KG1 (cell line): ENCODE measurements at places on chromosomes 11 and 22.

DNA sequence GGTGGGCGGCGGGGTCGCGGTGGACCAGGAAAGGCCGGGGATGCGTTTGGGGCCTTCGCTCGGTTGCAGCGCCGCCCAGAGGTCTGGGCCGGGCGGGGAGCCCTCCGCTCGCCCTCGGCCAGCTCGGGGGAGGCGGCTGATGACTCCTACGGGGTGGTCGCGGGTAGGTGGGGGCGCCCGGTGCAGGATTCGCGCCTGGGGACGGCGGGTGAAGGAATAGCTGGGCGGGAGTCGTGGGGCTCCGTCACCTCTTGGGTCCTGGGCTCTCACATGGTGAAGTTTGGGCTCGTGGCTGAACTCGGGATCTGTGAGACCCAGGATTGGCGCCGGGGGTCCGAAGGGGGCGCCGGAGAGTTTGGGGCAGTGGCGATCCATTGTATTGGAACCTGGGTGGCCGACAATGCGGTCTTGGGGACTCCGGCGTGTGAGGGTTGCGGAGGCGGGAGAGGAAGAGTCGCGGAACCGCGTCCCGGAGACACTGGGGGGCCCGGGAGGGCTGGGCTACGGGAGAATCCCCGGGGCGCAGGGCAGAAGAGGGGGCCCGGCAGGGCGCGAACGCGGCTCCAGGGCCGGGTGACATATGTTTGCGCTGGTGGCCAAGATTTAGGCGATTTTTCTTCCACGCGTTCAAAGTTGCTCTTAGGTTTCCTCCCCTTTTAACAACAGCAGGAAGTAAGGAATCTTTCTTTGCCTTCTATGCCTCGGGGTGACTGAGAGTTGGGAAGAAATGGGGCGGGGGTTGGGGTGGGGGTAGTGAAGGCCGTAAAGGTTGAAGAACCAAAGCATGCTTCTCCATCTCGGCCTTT is 935 bp downstream of the QSER1 start:
- DNase-seq = peak; percentile 42

DNA sequence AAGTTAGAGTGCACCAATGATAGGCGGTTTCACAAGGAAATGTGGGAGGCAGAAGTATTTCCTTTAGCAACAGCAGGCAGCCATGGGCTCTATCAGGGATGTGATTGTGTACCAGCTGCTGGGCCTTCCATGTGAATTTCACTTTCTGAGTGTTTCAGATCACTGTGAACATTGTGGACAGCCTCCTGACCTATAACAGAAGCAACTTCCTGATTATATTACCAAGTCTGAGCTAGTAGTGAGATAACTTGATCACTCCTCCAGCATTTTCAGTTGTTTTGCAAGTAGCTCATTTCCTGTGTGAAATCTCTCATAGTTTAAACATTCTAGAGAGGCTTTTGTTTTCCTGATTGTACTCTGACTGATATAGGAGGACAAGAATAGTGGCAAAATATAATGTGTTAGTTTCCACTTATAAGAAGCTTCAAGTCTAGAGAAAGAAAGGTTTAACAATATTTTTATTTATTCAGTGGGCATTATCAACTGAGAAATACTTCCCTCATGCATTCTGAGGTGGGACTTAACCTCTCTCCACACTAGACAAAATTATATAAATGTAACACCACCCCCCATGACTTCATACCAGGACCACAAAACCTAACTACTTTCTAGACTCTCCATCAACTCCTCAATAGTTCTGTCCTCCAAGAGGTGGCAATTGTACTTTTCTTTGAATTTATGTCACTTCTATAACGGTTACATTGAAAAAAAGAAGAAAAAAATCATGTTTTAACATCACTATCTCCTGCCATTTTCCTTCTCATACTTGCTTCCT is 184.2 kb upstream of the LUZP2 start:
- no peak for DNase-seq

DNA sequence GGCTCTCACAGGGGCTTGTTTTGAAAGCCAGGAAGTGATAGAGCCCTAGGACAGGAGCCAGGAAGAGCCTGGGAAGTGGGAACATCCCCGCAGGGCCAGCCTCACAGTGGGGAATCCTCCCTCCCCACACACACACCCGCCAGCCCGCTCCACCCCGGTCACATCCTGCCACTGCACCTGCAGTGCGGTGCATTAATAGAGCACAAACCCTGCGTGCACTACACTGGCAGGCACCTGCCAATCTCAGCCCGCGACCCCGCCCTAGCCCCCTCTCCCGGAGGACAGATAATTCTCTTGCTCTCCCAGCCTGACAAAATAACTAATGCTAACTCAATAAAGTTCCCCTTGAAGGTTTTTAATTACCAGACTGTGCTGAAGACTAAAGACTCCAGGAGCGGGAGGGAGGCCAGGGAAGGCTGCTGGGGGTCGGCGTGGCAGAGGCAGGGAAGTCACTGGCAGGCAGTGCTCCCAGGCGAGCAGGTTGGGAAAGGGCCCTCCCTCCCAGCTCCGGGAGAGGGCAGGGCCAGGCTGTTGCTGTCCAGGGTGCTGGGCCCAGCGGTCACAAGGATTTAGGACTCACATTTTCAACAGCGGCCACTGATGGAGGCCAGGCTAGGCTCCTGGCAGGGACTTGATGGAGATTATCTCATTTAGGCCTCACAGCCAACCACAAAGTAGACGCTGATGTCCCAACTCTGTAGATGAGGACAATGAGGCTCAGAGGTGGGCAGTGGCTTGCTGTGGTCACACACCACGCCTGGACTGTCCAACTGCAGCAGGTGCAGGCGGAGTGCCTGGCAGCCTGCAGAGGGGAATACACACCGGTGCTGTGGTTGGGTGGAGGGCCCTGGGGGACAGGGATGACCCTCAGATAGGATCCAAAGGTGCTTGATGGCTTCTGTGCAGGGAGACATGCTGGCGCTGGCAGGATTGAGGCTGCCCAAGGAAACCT is 23.9 kb upstream of the TCF20 start:
- DNase-seq = no peak

- DNase-seq = no peak
Observed at GRCh38 chr11:119810478-119811232, 81.7 kb upstream of the NECTIN1 start.

- no peak for DNase-seq
Observed at GRCh38 chr11:46338636-46338987, 8.7 kb upstream of the DGKZ start.

GRCh38 chr11:5910540-5910939 is 17.5 kb downstream of the OR52E5 start:
- DNase-seq = no peak

GRCh38 chr11:110434952-110435779 is 5.4 kb downstream of the FDX1 start:
- DNase-seq = no peak

DNA sequence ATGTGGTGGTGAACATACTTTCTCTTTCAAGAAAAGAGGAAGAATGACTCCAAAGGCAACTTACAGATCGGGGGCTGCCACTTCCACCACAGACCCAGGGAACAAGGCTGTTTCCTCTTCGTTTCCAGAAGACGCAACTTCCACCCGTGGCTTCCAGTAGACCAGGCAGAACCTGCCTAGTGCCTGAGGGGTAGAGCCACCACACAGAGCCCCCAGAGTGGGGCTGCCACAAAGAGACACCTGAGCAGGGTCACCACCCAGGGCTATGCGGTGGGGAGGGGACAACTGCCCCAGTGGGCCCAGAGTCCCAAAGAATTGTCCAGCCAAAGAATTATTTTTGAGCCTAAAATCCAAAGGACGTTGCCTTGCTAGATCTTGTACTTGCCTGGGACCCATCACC is 16.7 kb upstream of the PHF21B start:
- no peak for DNase-seq
